ENCODE measurements at places on chromosomes 5 and 9. TPM values are rescaled to one million over a fixed set of nuclear protein-coding genes. Genes with fewer than 3 reads are reported as not detected.

Gene KIF4B
- total RNA-seq: 0.07 TPM

Gene ZFAND5
- 216 TPM for total RNA-seq

Gene KIF12
- 0.12 TPM for total RNA-seq

Gene SOX30
- 0.22 TPM for total RNA-seq

Gene PRDM9
- not detected for total RNA-seq

Gene RASEF
- 2.5 TPM for total RNA-seq

Gene CCDC180
- 0.59 TPM for total RNA-seq

Gene ASPN
- 0.07 TPM for total RNA-seq

Gene HABP4
- 9.2 TPM for total RNA-seq

Gene KIAA0825
- total RNA-seq: 0.49 TPM

Gene SLC22A4
- 6.3 TPM for total RNA-seq

Gene CD180
- total RNA-seq: 0.05 TPM

Gene ECSCR
- 1.5 TPM for total RNA-seq

Gene CTXN3
- total RNA-seq: not detected

Gene BRIX1
- total RNA-seq: 77.6 TPM

Gene PPP3R2
- not detected for total RNA-seq

Gene GABRA1
- not detected for total RNA-seq

Gene CCL27
- total RNA-seq: not detected

Gene FGD3
- 0.20 TPM for total RNA-seq

Gene MELK
- 124 TPM for total RNA-seq

Gene GABRA6
- not detected for total RNA-seq

Gene RNF224
- not detected for total RNA-seq

Gene SH3TC2
- total RNA-seq: 7.2 TPM

Gene PRDM12
- not detected for total RNA-seq

Gene SLC2A6
- total RNA-seq: 14.6 TPM

Gene CCDC183
- total RNA-seq: not detected

Gene FAM81B
- not detected for total RNA-seq

Gene TPPP
- 0.07 TPM for total RNA-seq

Gene YTHDC2
- 8.6 TPM for total RNA-seq

Gene IFNA17
- total RNA-seq: not detected

Gene TRIM32
- total RNA-seq: 26.9 TPM
